Smooth muscle cell of the pulmonary artery (primary cell): ENCODE measurements at places on chromosomes 5 and 9. TPM values are rescaled to one million over a fixed set of nuclear protein-coding genes. Genes with fewer than 3 reads are reported as not detected.

Gene SYK
- total RNA-seq = not detected in 2 replicates

Gene GPR150
- total RNA-seq = 0.40 and 0.46 TPM in 2 replicates

Gene PRPF4
- total RNA-seq = 28.2 and 32.5 TPM in 2 replicates

Gene HIGD2A
- 41.9 and 44.1 TPM in 2 replicates for total RNA-seq

Gene AFAP1L1
- total RNA-seq = 5.5 and 14.9 TPM in 2 replicates

Gene CDC20B
- 0.07 TPM in 1 of 2 replicates, not detected in the other for total RNA-seq

Gene PPP1R26
- total RNA-seq = 13.4 and 15.6 TPM in 2 replicates

Gene ANGPTL2
- total RNA-seq = 43.4 and 104 TPM in 2 replicates

Gene NMUR2
- total RNA-seq = not detected in 2 replicates

Gene SIT1
- 0.07 TPM in 1 of 2 replicates, not detected in the other for total RNA-seq

Gene PCDHGB4
- 26.1 and 54.1 TPM in 2 replicates for total RNA-seq

Gene FSD1L
- total RNA-seq = 5.0 and 6.0 TPM in 2 replicates

Gene TXNDC8
- total RNA-seq = not detected in 2 replicates

Gene ANKRD31
- under 0.01 and 0.03 TPM in 2 replicates for total RNA-seq

Gene SPATA31E1
- total RNA-seq = not detected in 2 replicates

Gene THBS4
- total RNA-seq = 0.63 and 2.1 TPM in 2 replicates

Gene ZNF454
- total RNA-seq = 1.9 and 2.8 TPM in 2 replicates

Gene TCF7
- 0.40 and 0.98 TPM in 2 replicates for total RNA-seq

Gene SLC23A1
- total RNA-seq = not detected in 2 replicates

Gene PHPT1
- 138 and 150 TPM in 2 replicates for total RNA-seq

Gene SLC25A2
- total RNA-seq = 0.13 and 0.26 TPM in 2 replicates

Gene SLC36A1
- 8.1 and 9.7 TPM in 2 replicates for total RNA-seq
